ENCODE measurements at places on chromosomes 6 and 20.

- DNase-seq, result no peak
Observed at GRCh38 chr6:5167501-5167900, 82.4 kb downstream of the PPP1R3G start.

- no peak for DNase-seq
Observed at GRCh38 chr20:62418709-62419487, 8.4 kb downstream of the RBBP8NL start.

- DNase-seq, result no peak
Observed at GRCh38 chr6:84150705-84151104, 76.7 kb downstream of the CEP162 start.

GRCh38 chr6:135226537-135226936, 45.4 kb downstream of the MYB start:
- DNase-seq, result no peak

DNA sequence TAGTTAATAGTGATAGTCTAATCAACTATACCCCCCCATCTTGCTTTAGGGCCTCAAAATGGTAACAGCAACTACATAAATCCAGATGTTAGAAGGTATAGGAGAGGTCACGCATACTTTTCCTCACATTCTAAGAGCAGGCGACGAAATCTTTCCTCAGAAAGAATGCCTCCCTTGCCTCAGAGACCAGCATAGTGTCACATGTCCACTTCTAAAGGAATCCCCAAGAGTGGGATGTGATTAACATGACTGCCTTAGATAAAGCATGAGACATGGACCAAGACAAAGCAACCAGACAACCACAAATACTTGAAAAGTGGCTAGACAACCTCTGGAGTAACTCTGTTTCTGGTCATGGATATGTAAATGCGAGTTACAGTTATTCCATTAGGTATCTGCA, 710.7 kb downstream of the EYS start:
- no peak for DNase-seq

- no peak for DNase-seq
Observed at GRCh38 chr6:137768935-137769334, 98.1 kb upstream of the TNFAIP3 start.

GRCh38 chr6:7136859-7137334, 29.1 kb downstream of the RREB1 start:
- DNase-seq, result no peak

GRCh38 chr20:39810309-39810708, 848.2 kb downstream of the DHX35 start:
- DNase-seq, result no peak

DNA sequence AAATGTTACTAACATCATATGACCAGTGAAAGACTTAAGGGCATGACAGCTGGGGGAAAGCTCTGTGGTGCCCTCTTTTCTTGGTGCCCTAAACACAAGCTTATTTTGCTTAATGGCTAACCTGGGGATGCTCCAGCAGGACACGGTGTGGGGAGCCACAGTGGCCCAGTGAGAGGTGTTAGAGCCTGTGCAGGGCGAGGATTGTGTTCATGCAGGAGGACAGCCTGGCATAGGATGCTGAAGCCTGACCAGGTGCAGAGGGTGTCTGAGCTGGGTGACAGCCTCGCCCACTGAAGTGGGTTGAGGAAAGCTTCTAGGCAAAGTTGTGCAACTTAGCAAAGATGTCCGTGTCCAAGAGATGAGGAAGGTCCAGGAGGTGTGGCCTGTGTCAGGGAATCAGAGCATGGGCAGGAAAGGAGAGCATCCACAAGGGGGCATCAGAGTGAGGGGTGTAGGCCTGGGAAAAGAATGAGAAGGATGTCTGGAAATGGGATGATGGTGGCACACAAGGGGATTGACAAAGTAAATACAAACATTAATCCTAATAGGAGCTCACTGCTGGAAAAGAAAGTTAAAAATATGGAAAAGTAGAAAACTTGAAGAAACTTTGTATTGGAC, 33.9 kb downstream of the SLC17A4 start:
- DNase-seq, result peak; percentile 19

DNA sequence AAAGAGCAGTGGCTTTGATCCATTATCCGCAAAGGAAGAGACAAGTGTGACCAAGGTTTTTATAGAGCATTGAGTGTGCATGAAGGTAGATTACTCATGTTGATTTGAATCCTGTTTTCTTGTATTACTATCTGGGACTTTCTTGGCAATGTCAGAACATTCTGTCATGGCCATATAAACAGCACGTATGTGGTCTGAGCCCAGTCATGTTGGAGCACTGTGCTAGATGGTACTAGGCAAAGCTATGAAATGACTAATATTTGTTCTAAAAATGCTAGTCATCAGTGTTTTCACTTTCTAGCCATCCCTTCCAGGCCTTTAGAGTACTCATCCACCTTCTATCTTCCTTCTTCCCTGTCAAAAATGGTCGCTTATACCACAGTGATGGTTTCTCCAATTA, 278.6 kb upstream of the FLRT3 start:
- no peak for DNase-seq

DNA sequence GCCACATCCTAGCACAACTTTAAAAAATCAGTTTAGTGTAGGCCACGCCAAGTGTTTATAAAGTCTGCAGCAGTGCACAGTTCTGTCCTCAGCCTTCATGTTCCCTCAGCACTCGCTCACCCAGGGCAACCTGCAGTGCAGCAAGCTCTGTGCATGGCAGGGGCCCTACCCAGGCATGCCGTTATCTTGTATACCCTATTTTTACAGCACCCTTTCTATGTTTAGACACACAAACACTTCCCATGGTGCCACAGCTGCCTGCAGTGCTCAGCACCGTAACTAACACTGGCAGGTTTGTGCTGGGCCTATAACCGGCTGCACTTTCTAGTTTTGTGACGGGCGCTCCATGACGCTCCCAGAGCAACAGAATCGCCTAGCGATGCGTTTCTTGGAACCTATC, 43.8 kb downstream of the ZBTB46 start:
- no peak for DNase-seq

- no peak for DNase-seq
Observed at GRCh38 chr20:21388566-21388965, 8.8 kb downstream of the NKX2-4 start.

DNA sequence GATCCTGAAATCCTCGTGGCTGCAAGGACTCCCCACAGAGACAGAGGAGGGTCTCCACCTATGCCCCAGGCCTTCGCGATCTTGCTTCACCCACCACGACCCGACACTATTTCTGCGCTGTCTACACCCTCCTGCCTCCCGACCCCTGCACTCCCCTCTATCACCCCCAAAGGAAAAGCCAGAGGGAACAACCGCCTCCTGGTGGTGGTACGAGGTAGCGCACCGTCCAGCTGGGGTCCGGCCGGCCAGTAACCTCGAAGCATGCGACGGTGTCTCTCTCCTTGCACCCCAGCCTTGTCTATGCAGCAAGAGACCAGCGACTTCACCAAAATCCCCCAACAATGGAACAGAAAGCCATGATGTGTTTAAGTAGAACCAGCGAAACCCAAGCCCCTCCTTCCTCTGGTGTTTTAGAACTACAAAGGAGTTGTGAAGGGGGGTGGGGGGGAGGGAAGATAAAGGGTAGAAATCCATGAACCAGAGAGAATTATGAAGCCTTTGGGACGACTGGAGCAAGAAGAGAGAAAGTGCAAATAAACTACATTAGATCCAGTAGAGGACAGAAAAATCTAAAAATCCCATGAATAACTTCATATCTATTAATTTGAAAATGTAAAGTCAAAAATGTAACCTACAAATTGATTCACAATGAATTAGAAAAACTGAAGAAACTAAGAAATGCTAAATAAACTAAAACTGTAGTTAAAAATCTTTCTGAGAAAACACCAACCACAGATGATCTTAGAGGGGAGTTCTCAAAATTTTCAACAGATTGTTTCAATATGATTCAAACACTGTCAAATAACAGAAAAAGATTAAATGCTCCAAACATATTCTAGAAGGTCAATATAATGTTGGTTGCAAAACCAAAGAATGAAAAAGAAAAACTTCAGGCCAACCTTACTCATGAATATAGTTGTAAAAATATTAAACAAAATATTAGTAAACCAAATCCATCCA, 168.0 kb downstream of the CDK19 start:
- DNase-seq, result no peak

GRCh38 chr6:37007340-37008043, 2.0 kb downstream of the FGD2 start:
- no peak for DNase-seq

GRCh38 chr20:19990850-19991249, 26.3 kb upstream of the NAA20 start:
- no peak for DNase-seq

- no peak for DNase-seq
Observed at GRCh38 chr20:3166913-3167342, 6.4 kb downstream of the LZTS3 start.
